ENCODE measurements at places on chromosomes 5 and 9.

GRCh38 chr5:65478336-65478735 is 3.4 kb downstream of the ADAMTS6 start:
- no peak for DNase-seq

GRCh38 chr9:137128862-137129455 is 10.0 kb upstream of the GRIN1 start:
- DNase-seq: no peak

GRCh38 chr9:132268725-132269352 is 85.9 kb downstream of the SETX start:
- DNase-seq: peak; percentile 55

GRCh38 chr5:125311743-125312142 is 565.3 kb upstream of the ZNF608 start:
- no peak for DNase-seq

- no peak for DNase-seq
Measured at GRCh38 chr9:99977033-99977792, 70.8 kb downstream of the STX17 start.

DNA sequence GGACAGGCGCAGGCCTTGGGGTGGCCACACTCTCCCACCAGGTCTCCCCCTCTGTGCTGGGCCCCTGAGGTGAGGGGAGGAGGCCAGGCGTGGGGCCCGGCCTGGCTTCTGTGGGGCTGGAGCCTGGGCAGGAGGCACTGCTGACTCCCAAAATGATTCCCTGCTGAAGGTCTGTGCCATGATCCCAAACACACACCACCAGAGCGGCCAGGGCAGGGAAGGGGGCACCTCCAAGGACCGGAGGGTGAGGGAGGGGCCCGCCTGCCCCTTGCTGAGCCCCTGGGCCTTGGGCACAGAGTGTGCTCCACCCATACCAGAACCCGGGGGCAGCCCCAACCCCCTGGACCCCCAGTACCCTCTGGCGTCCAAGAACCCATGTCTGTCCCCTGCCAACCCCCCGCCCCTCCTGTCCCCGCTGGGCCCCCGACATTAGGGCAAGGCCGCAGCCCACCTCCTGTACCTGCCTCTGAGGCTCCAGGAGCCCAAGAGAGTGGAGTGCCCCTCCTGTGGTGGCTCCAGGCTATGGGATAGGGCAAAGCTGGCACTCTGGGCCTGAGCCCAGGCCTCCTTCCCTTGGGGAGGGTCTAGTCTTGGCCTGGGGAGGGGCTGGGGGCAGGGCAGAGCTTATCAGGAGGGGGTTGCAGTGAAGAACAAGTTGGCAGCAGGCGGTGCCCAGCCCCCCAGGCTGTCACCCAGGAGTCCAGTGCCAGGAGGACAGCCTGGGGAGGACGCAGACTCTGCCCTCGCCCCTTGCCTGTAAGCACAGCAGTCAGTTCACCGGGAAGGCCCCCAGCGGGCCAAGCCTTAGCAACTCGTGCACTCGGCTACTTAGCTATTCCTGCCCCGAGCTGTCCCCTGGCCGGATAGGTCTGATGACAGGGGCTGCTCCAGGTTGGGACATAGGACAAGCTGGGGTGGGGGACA is 2.6 kb upstream of the EGFL7 start:
- DNase-seq: no peak

GRCh38 chr5:175824676-175825075 is 46.7 kb upstream of the CPLX2 start:
- no peak for DNase-seq

- no peak for DNase-seq
Measured at GRCh38 chr9:109912726-109913460, 132.9 kb downstream of the PALM2AKAP2 start.

GRCh38 chr5:72654231-72654630 is 147.0 kb upstream of the ZNF366 start:
- no peak for DNase-seq

DNA sequence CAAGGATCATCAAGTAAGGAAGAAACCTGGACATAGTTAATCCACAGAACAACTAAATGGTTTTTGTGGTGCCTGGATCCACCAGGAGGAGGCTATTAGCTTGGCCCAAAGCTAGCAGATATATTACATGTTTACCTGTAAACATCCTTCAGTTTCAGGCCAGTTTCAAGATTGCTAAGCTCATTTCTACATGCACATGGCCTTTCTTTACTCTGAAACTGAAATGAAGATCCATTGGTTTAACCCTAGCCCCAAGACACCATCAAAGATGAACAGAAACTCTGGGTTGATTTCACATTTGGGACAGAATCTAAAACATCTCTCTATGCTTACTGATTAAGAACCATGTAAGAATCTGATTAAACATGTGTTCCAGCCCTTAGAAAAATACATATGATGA is 611.8 kb downstream of the TLE1 start:
- no peak for DNase-seq

- DNase-seq: no peak
Measured at GRCh38 chr5:137296213-137296781, 202.8 kb downstream of the SPOCK1 start.

GRCh38 chr5:145062280-145063062 is 772.7 kb downstream of the PRELID2 start:
- DNase-seq: no peak

GRCh38 chr9:86402591-86402990 is 48.4 kb upstream of the TUT7 start:
- DNase-seq: no peak

- no peak for DNase-seq
Measured at GRCh38 chr5:179243333-179243732, 101.9 kb downstream of the ADAMTS2 start.

DNA sequence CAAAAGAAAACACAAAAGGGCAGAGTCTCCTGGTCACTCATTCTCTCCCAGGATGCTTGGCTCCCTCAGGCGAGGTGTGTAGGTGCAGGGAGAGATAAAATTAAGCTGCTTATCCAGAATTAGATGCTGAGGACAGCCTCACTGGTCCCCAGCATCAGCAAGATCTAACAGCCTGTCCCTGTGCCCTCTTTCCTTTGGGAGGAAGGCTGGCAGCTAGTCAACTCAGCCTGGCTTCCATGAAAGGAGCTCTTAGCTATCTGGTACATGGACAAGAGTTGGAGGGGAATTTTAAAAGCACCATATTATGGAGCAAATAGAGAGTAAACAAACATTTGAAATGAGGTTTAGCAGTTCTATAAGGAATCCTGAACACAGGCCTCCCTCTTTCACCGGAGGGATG is 198.5 kb upstream of the PANK3 start:
- no peak for DNase-seq

GRCh38 chr9:12814877-12815237 is 40.0 kb downstream of the LURAP1L start:
- DNase-seq: no peak

DNA sequence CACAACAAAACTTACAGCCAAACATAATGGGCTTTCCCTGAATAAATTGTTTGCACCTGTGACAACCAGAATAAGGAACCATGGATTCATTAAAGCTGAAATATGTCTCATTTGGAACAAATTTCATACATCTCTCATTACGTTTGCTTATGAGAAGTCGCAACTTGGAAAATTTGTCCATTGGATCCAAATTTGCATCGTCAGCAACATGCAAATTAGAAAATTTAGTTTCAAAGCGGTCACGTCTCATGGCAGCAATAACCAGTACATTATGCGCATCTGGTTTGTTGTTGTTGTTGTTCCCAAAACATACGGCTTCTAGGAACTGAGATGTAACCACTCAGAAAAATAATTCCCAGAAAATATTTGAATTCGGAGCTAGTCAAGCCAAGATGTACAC is 1311.5 kb upstream of the CDH6 start:
- no peak for DNase-seq

- DNase-seq: peak; percentile 3
Measured at GRCh38 chr9:114089206-114089840, 9.8 kb downstream of the KIF12 start.

DNA sequence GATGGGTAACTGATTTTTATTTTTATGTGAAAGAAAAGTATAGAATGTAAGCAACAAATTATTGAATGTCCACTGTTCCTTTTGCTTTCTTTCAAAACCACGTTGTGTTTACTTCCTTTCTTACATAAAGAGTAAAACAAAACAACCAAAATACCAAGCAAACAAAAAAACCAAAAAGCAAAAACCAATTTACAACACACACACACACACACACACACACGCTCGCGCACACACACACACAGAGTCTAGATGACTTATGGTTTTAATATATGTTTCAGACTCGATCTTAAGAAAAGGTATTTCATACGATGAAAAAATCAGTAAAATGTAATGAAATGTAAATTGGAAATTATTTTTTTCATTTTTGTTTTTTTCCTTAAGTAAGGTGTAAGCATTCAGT is 80.3 kb downstream of the ADGRV1 start:
- no peak for DNase-seq

DNA sequence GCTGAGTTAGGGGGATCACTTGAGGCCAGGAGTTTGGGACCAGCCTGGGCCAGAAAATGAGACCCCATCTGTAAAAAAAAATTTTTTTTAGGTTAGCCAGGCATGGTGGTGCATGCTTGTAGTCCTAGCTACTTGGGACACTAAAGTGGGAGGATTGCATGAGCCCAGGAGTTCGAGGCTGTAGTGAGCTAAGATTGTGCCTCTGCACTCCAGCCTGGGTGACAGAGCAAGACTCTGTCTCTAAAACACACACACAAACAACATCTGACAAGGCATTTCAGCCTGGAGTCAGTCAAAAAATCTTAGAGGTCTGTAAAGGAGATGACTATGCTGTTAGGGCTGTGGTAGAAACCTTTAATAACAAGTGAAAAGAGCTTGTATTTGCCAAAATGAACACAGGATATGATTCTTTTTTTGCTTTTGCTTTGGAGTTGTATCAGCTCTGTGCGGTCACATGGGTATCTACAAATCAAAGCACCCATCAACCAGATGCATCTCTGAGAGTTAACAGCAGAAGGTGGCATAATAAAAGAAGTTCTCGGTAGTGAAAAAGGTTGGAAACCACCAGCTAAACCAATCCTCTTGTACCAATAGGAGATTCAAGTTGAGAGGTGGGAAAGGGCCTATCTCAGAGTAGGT is 3.6 kb upstream of the PSMD5 start:
- no peak for DNase-seq

DNA sequence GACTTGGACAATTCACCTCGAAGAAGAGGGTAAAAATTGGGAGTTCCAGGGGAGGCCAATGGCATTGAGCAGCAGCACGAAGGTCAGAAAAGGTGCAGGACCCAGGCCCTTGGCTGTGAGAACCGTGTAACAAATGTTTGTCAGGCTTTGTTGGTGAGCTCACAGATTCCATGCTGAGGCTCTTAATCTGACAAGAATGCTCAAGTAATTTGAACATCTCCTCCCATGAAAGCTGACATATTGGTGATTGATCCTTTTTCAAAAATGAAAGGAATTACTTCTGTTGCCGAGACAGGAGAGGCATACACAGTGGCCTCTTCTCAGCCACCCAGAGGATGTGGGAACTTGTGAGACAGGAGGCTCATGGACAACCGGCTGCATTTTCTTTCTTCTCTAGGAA is 11.6 kb downstream of the RAI14 start:
- no peak for DNase-seq

GRCh38 chr5:157744051-157745011 is 819 bp downstream of the LSM11 start:
- peak; percentile 52 for DNase-seq

DNA sequence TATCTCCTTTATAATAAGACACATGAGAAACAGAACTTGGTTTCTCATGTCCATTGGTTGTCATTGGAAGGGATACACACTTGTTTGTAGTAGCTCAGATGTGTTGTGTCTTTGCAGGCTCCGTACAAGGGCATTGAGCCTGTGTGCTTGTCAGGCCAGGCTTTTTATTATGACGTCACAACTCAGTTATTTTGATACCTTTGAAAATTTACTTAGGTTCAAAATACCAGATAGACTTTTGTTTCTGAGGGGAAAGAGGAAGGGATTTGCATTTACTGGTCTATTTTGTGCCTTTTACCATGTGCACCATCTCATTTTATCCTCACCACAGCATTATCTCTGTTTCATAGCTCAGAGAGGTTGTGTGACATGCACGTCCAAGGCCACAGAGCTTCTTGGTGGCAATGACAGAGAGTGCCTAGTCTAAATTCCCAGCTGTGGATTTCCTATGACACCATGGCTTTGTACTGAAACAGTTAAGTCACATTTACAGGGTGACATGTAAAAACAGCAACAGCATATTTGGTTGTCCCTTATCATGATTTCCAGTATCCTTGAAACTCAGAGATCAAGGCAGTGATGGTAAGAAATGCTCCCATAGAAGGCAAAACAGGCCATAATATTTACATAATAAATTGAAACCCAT is 268.7 kb downstream of the AOPEP start:
- DNase-seq: no peak

DNA sequence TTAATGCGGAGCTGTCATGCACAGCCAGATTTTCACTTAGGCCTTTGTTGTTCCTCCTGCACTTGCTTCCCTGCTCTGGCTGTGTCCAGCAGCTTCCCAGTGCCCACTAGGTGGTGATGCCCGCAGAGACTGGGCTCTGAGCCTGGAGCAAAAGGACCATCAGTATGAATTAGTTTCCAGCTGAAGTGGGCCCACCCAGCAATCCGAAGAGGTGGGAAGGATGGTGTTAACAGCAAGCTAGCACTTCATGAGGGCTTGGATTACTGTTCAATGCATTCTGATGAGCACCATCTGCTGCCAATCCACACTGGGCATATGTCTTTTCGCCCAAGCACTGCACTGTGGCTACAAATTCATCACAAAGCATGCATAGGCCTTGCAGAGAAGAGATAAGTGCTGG is 459.1 kb downstream of the SPOCK1 start:
- DNase-seq: no peak

DNA sequence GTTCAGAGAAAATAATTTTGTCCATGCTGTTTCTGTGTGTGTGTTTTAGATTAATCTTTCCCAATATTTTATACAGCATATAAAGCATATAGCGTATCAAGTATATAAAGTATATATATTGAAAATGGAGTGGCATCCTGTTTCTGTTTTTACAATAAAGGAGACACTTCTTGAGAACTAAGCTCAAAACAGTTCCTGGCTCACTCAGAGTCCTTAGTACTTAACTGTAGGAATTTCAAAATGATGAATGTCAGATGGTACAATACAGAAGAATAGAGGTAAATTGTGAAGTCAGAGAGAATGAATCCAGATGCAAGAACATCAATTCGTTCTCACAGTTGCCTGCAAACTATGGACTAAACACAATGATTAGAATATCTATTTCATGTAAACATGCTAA is 68.7 kb upstream of the TAS2R1 start:
- no peak for DNase-seq

DNA sequence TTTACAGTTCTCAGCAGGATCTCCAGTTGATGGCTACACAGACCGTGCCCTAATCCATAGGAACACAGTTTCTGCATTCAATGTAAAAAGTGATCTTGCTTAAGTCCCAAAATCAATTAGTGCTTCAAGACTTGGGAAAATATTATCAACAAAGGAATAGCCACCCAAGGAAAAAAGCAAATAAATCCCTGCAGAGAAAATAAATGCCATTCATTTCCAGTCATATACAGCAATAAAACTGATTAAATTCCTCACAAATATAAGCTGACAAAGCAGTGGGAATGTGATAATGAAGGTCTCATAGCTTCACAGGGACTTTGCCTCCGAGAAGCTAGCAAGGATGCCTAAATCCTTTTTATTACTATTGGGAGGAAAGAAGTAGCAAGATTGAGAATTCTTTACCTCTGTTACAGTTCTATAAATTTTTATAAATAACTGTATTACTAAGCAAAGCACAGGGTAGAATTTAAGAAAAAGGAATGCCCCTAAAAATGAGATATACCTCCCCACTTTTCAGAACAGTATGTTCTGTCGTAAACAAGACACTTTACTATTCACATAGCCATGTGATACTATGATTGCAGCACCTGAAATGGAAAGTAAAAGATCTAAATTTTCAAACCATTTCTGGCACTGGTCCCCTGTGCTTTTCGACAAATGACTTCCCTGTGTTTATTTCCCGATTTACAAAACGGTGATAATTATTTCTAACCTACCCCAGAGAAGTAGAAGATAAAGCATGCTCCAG is 59.8 kb downstream of the ARSB start:
- DNase-seq: no peak

Data from GM13977 (cell line).